Cortex of kidney (tissue), 1 donor: ENCODE measurements at places on chromosomes 6 and 20.

DNA sequence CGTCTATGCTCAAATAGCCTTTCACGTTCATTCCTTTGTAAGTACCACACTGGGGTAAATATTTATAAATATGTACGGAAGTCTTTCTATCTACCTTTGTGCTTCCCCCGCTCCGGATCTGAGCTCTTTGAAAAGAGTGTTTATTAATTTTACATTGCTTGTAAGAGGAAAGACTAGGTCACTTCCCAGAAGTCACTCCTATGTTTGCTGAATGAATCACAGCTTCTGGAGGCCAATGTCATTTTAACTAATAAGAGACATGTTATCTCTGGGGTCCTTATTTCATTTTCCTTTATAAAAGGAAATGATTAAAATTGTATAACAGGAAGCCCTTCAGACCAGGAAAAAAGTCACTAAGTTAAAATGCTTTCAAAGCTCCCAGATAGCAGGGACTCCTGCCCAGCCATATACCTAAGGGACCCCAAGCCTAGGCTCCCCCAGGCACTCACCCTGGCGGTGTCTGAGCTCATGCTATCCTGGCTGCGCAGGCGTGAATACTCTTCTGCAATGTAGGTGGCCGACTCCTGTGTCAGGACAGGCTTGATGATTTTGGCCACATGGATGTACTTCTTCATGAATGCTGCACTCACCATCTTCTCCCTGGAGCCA lies 12.6 kb downstream of the MCM3 start:
- DNase-seq, result no peak

- DNase-seq, result no peak
These were observed 72.6 kb upstream of the STXBP5 start for GRCh38 chr6:147131532-147132128.

DNA sequence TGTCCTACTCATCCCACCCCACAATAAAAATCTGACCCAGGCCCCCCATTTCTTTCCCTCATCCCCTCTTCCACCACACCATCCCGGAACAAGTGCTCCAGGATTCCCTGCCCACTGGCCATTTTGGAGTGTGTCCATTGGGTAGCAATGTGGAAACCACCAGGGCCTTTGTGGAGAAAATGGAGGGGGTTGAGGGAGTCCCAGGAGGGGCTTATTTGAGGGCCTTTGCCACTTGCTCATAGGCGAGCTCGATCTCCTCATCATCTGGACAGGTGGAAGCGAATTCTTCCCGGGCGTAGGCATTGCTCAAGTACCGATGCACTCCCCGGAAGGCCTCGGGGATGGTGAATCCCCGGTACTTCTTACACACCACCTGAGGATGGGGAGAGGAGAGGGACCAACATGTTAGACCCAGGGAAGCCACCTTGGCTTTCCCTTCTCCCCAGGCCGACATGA lies 1.6 kb upstream of the DDAH2 start:
- DNase-seq, result no peak

- DNase-seq, result no peak
These were observed 38.0 kb downstream of the CITED2 start for GRCh38 chr6:139336488-139336887.

DNA sequence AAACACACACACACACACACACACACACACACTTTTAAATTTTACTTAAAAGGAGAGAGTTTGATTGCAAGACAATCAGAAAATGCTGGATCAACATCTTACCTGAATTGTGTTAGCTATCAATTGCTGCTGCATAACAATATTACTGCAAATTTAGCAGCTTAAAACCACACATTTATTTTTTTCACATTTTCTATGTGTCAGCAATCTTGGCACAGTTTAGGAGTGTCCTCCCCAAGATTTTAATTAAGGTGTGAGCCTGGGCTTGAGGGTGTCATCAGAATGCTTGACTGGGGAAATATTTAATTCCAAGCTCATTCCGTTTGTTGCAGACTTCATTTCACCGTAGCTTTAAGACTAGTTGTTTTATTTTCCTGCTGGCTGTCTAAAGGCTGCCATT lies 431.0 kb upstream of the GJE1 start:
- no peak for DNase-seq

- DNase-seq, result no peak
These were observed 40.8 kb downstream of the ZBTB2 start for GRCh38 chr6:151350442-151351145.

- DNase-seq, result no peak
These were observed 17.6 kb downstream of the NEDD9 start for GRCh38 chr6:11214901-11215300.

DNA sequence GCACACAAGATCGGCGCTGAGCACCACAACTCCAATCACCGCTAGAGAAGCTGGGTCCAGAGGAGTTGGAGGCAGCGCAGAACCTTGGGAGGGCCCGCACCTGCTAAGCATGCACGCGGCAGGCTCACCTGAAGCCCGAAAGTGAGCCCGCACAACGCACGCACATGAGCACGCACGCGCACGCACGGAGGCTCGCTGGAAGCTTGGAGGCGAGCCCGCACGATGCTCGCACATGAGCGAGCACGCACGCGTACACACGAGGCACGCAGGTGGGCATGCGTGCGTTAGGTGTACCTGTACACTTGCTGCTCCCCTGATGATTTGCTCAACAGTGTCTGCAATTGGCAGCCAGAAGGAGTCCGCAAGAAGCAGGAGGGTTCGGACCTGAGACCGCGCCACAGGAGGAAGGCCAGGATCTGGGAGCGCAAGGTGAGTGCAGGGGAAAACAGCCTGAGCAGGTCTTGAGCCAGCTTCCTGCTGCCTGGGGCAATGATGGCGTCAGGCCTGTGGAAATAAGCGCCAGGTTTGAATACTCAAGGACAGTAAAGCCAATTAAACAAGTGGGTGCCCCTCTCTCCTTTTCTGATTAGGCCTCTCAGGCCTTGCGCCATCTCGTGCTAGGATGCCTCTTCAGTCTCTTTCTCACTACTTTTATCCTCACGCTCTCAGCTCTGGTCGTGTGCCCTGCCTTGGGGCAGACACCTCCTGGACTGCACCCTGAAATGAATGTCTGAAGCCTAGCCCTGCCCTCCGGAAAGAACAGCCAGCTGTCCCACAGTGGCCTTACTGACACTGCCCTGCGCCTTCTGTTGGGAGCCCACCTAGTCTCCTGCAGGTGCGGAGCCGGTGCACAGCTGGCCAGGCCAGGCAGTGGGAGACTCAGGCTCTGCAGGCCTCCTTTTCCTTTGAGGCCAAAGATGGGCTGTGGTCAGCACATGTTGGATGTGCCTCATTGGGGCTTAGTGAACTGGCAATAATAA lies 340.4 kb downstream of the CDC5L start:
- DNase-seq, result no peak

DNA sequence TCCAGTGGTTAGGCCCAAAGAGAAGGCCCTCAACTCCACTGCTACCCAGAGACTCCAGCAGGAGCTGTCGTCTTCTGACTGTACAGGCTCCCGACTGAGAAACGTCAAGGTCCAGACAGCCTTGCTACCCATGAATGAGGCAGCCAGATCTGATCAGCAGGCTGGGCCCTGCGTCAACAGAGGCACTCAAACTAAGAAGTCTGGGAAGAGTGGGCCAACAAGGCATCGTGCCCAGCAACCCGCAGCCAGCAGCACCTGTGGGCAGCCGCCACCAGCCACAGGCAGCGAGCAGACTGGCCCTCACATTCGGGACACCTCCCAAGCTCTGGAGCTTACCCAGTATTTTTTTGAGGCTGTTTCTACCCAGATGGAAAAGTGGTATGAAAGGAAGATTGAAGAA lies 8.1 kb downstream of the LYRM2 start:
- DNase-seq, result no peak

DNA sequence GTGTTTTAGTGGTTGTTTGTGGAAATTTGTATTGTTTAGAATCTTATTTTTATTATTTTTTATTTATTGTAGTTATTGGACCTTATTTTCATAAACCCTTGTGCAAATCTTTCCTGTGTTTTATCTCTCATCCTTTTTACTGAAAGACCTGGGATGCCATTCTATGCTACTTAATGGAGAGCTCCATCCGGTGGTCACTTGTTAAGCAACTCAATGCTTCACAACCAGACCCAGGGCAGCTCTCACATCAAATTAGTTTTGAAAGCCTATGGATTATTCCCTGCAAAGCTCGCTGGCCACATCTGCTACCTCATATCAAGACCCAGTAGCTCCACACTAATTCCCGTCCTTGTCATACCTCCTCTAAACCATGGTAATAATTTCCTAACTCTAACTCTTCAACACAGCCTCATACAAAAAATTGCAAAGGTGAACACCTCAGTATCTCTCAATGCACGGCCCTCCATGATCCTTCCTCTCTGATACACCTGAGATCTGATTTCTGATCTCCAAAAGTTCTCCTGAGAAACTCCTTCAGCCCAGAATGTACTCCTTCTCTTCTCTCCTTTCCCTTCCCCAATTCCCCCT lies 296.6 kb upstream of the MANEA start:
- DNase-seq, result no peak

DNA sequence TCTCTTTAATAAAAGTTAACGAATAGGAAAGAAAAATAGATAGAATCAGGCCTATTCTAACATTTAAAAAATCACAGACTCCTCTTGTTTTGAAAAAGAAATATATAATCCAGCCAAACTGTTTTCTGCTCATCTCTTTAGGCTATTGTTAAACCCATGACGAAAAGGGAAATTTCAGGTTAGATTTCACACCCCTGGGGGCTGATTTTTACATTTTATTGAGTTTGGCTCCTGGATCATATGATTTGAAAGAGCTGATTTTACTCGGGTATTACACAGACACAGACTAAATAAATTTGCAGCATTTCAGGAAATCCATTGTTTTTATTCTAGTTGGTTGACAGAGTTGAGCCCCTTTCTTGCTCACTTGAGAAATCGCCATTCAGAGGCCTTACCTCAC lies 135.8 kb upstream of the HMGCLL1 start:
- no peak for DNase-seq

DNA sequence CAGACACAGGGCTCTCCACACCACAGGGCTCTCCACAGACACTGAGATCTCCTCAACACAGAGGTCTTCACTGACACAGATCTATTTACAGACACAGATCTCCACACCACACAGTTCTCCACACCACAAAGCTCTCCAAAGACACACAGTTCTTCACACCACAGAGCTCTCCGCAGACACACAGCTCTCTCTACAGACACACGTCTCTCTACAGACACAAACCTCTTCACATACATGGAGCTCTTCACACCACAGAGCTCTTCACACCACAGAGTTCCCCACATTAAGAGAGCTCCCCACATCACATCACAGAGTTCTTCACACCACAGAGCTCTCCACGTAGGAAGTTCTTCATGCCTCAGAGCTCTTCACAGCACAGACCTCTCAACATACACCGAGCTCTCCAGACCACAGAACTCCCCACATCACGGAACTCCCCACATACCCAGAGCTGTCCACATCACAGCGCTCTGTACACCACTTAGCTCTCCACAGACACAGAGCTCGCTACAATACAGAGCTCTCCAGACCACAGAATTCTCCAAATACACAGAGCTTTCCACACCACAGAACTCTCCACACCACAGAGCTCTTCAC lies 53.9 kb downstream of the ERMARD start:
- DNase-seq, result no peak

DNA sequence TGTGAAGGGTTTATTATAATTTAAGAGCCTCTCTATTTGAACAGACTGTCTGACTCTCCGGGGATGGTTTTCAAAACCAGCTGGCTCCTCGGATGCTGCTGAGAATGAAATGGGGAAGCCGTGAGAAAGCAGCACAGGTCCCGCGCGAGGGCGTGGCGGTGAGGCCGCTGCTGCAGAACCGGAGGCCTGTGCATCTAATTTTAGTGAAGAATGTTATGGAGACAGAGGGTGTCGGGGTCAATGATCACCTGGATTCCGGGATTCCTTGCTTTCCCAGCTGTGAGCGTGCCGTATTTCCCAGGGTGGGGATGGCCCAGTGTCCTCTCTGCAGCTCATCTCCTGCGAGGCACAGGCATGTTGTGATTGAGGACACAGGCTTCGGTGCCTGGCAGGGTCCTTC lies 348.0 kb downstream of the CDH4 start:
- no peak for DNase-seq

GRCh38 chr20:22808628-22809027 lies 224.3 kb upstream of the FOXA2 start:
- DNase-seq, result no peak

- DNase-seq, result no peak
These were observed 220.8 kb upstream of the THEMIS start for GRCh38 chr6:128121610-128122009.

DNA sequence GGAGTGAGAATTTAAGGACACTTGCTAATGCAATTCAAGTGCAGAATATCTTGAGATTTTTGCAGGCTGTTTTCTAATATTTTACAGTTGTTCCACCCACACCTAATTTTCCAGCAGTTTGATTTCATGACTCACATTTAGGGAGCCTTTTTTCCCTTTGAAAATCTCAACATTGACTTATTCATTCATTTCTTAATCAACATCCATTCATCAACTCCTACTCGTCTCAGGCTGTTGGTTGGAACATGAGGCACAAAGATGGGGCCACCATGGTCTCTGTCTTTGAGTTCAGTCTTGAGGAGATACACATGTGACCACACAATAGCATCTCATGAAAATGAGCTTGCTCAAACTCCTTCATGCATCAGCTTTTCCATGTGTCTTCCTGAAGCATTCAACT lies 135.6 kb downstream of the UNC5CL start:
- DNase-seq, result no peak

DNA sequence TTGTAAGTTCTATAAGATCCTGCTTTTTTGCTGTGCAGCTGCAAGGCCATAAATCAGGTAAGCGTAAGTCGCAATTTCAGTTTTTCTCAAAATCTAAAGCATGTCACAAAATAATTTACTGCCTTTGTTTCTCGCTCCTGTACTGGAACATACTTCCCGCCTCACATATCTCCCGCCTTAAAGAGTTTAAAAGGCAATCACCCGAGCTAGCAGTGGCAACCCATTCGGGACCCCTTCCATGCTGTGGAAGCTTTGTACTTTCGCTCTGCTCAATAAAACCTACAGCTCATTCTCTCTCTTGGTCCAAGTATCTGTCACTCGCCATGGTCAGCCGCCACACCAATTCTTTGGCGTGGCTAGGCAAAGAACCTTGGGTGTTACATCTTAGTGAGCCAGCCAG lies 34.0 kb downstream of the CEP85L start:
- no peak for DNase-seq

- no peak for DNase-seq
These were observed 6.8 kb downstream of the PROKR2 start for GRCh38 chr20:5309971-5310370.

DNA sequence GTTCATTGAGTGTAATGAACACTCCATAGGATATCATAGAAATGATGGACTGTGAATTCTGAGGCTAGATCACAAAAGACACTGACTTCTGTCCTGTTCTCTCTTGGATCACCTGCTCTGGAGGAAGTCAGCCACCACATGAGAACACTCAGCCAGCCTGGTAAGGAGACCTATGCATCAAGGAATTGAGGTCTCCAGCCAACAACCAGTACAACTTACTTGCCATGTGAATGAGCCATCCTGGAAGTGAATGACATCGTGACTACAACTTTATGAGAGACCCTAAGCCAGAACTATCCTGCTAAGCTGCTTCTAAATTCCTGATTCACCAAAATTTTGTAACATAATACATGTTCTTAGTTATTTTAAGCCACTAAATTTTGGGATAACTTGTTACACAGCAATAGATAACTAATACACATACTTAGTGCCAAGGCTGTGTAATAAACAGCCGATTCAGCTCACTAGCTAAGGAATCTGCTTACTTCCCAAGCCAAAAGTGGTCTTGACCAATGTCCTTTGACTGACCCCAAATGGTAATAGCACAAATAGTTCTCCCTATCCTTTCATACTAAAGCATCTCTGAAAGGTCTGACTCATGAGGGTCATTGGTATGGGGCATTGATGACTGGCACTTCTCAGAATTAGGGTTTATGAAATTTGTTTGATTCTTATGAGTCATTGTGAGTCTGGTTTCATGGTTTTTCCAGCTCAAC lies 6.9 kb upstream of the CTNNBL1 start:
- no peak for DNase-seq

- DNase-seq, result no peak
These were observed 27.9 kb upstream of the BMP6 start for GRCh38 chr6:7697820-7698623.
